ENCODE measurements at places on chromosomes 2 and 18.

DNA sequence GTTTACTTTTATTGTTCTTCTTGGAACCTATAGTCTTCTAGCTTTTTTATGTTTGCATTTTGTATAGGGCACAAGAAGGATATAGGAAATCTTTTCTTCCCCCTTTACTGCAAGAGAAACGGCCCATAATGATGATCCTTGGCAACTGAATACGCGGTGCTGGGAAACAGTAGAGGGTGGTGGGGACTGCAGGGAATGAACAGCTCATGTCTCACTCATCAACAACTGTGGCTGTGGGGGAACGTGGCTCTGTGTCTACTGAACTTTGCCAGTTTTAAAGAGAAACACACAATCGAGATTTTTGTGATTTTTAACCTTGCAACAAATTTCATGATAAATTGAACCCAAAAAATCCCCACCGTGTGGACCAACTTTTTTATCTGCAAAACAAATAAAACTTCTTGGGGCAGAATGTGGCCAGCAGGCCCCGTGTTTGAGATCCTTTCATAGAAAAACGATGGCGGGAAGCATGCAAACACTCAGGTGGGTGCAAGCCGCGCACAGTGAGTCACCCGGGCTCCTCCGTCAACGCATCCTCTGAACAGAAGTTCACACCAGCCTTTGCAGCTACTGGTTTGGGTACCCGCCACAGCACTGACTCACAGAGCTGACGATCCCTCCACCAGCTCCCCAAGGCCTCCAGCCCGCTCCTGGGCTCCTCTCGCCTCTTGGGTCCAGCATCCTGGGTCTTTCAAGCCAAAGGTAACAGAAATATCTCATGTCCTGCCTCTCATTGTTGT, 149.3 kb downstream of the COL6A3 start:
- no peaks in the 10 kb centered on the region for H3K36me3 ChIP-seq
- H3K4me3 ChIP-seq = no peak overlapping the region
- DNase-seq = no peak

DNA sequence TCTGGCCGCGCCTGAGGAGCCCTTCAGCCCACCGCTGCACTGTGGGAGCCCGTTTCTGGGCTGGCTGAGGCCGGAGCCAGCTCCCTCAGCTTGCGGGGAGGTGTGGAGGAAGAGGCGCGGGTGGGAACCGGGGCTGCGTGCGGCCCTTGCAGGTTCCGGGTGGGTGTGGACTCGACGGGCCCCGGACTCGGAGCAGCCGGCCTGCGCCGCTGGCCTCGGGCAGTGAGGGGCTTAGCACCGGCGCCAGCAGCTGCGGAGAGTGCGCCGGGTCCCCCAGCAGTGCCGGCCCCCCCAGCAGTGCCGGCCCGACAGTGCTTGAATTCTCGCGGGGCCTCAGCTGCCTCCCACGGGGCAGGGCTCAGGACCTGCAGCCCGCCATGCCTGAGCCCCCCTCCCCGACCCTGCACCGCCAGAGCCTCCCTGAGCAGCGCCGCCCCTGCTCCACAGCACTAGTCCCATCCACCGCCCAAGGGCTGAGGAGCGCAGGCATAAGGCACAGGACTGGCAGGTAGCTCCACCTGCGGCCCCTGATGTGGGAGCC, 534.2 kb downstream of the ZNF804A start:
- H3K4me3 ChIP-seq = no peak overlapping the region
- H3K36me3 ChIP-seq = no peaks in the 10 kb centered on the region
- H3K27me3 ChIP-seq = no peaks in the 10 kb centered on the region
- H3K27ac ChIP-seq = no peak overlapping the region
- H3K4me1 ChIP-seq = no peaks in the 10 kb centered on the region

- H3K36me3 ChIP-seq = no peaks in the 10 kb centered on the region
- no peak overlapping the region for H3K27ac ChIP-seq
- no peaks in the 10 kb centered on the region for H3K27me3 ChIP-seq
- DNase-seq = no peak
Measured at GRCh38 chr2:73043276-73043675, 28.2 kb downstream of the SFXN5 start.

GRCh38 chr2:196403471-196403870, 232.1 kb upstream of the STK17B start:
- DNase-seq = no peak
- H3K27me3 ChIP-seq = no peaks in the 10 kb centered on the region
- H3K4me3 ChIP-seq = no peak overlapping the region

DNA sequence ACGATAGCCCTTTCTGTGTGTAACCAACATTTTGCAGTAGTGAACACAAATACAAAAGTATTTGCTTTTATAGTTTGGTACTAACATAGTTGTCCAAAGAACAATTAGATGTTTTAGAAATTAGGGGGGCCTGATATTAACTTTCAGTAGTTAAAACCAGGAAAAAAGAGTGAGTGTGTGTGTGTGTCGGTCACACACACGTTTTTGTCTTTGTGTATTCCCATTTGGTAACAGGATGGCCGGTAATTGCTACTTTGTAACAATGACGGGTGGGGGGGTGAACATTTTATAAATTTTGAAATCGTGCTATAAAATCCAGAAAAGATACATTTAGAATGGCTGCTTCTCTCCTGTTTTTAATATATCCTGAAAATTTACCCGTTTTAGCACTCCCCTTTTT, 1.5 kb downstream of the PPIG start:
- no peak for DNase-seq
- peak overlapping the region; percentile 94 for H3K4me3 ChIP-seq
- H3K27me3 ChIP-seq = no peaks in the 10 kb centered on the region
- H3K27ac ChIP-seq = peak overlapping the region; percentile 100
- H3K4me1 ChIP-seq = peaks cover 25% of the 10 kb centered on the region

DNA sequence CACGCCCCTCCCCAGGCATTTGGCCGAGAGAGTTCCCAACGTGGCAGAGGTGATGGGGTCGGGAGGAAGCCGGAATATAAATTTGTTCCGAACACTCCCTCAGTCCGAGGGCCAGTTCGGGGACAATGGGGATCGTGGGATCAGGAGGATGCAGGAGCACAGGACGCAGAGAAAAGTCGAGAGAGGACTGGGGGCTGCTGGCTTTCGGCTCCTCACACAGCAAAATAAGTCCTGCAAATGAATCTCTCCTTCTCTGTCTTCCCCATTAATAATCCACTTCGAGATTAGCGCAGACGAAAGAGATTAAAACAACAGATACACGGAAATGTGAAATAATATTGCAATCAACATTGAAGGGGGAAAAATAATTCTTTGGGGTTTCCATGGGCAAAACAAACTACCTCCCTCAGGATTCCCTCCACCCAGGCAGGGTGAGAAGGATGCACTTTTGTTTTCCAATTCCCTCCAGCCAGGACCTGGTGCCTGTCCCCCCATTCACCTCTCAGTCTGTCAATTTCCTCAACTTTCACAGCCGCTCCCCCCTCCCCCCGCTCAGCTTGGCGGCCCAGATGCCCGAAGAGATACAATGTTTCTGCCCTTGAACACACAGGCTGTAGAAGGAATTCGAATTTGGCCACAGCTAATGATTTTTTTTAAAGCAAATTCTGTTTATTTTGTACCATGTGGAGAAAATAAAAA, 3.1 kb upstream of the ZEB2 start:
- DNase-seq = no peak
- peak overlapping the region; percentile 99 for H3K27ac ChIP-seq
- no peaks in the 10 kb centered on the region for H3K36me3 ChIP-seq
- H3K27me3 ChIP-seq = no peaks in the 10 kb centered on the region
- H3K4me3 ChIP-seq = peak overlapping the region; percentile 62
- H3K4me1 ChIP-seq = peaks cover 5% of the 10 kb centered on the region

DNA sequence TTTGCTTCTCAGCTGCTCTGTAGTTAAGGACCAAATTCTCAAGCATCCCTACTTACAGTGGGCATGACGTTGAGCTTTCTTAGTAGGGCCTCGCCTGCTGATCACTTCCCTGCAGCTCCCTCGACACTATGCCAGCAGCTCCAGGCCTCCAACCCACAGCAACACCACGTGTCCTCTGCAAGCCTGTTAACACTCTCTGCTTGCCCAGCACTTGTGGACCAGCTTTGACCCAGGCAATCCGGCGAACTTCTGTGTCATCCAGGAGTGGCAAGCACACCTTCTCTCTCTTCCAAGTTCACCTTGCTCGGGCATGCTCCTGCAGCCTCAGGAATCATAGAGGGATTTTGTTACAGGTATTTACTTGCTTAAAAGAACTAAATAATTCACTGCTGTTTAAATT, 138.6 kb upstream of the FHL2 start:
- no peaks in the 10 kb centered on the region for H3K4me1 ChIP-seq
- H3K27ac ChIP-seq = no peak overlapping the region

DNA sequence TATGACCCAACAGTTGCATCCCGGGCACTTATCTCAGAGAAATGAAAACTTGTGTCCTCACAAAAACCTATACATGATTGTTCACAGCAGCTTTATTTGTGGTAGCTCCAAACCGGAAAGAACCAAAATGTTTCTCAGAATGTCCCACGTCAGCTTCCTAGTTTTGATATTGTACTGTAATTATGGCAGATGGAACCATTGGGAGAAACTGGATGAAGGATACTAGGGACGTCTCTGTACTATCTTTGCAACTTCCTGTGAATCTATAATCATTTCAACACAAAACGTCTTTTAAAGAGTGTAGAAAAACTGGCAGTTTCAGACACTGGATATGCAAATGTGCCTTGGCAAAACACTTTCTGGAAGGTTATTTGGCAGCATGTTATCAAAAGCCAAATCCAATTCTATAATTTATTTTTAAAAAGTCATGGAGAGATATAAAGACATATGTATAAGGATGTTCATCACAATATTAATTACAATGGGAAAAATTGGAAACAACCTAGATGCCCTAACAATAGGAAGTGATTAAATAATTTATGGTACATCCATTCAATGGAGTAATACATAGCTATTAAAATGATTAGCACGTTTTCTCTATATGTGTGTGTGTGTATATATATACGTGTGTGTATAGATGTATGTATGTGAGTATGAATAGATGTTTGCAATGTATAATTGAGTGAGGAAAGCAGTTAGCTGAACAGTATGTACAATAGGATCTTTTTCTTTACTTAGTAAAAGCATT, 9.8 kb downstream of the SAG start:
- H3K27me3 ChIP-seq = no peaks in the 10 kb centered on the region
- H3K27ac ChIP-seq = no peak overlapping the region
- no peak for DNase-seq
- no peaks in the 10 kb centered on the region for H3K36me3 ChIP-seq
- no peaks in the 10 kb centered on the region for H3K4me1 ChIP-seq

DNA sequence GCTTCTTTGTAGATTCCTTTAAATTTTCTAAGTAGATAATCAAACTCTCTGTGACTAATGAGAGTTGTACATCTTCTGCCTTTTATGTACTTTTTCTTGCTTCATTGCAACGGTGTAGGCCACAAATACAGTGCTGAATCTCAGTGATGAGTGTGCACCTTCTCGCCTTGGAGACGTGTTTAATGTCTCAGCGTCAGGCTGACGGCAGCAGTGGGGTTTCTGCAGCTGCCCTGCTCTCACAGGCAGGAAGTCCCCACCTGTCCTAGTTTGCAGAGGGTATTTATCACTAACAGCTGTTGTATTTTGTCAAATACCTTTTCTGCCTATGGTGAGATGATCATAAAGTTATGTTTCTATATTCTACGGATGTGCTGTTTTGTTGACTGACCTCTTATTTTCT, 13.3 kb downstream of the AGXT start:
- no peaks in the 10 kb centered on the region for H3K27me3 ChIP-seq
- H3K27ac ChIP-seq = no peak overlapping the region
- H3K4me1 ChIP-seq = no peaks in the 10 kb centered on the region
- no peak overlapping the region for H3K4me3 ChIP-seq
- H3K36me3 ChIP-seq = no peaks in the 10 kb centered on the region

DNA sequence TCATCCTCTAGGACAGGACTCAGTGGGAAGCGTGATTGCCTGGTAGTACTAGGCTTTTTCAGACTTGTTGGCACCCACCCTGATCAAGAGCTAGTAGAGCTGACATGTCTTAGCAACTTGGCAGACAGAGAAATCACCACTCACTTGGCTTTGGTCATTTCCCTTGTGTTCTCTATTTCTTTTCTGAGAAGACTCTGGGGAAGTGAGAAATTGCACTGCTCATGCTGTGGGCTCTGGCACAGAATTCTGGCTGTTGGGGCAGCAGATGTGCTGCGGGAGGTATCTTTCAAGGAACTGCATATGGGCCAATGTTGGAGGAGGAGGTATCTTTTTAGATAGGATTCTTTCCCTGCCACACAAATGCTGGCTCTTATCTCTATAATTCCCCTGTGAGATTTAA, 529.1 kb upstream of the MEX3C start:
- H3K4me3 ChIP-seq = no peak overlapping the region
- no peaks in the 10 kb centered on the region for H3K27me3 ChIP-seq
- no peaks in the 10 kb centered on the region for H3K4me1 ChIP-seq
- no peak for DNase-seq

- no peak overlapping the region for H3K4me3 ChIP-seq
- H3K27me3 ChIP-seq = no peaks in the 10 kb centered on the region
- no peak overlapping the region for H3K27ac ChIP-seq
Measured at GRCh38 chr2:231016566-231017230, 20.6 kb upstream of the C2orf72 start.

DNA sequence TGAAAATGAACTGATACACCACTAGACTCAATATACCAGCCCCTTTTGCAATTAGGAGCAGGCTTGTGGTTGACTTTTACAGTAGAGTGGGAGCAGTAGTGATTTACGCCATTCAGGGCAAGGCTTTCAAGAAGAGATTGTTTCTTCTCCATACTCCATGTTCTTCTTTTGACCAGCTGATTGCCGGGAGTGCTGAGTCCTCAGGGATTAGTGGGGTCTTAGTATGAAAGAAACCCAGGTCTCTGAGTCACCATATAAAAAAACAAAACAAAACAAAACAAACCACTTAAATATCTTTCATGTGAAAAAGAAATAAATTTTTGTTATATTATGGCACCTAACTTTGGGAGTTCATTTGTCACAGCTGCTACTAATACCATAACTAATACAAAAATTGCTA, 465.6 kb upstream of the TRIB2 start:
- no peak overlapping the region for H3K4me3 ChIP-seq
- H3K27me3 ChIP-seq = no peaks in the 10 kb centered on the region
- DNase-seq = no peak

GRCh38 chr2:206164261-206164862, 4.7 kb downstream of the EEF1B2 start:
- H3K27ac ChIP-seq = no peak overlapping the region
- DNase-seq = no peak
- H3K4me3 ChIP-seq = no peak overlapping the region
- H3K36me3 ChIP-seq = peaks cover 28% of the 10 kb centered on the region
- peaks cover 11% of the 10 kb centered on the region for H3K4me1 ChIP-seq

DNA sequence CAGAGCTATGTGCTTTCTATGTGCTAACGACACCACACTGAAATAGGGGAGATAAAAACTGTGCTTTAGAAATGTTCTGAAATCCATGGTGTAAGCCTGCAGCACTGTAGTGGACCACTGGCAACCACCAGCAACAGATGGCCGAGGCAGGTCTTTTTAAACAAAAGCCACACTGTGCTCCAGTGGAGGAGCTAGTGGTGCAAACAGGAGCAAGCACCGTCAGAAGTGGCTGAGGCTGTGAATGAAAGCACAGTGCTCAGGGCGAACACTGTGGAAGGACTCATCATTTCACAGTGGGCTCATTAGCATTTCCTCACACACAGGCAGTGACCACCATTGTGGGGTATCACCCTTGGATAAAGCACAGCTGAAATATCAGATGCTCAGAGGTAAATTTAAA, 22.9 kb upstream of the MTX2 start:
- DNase-seq = no peak
- H3K36me3 ChIP-seq = no peaks in the 10 kb centered on the region
- no peak overlapping the region for H3K27ac ChIP-seq
- no peak overlapping the region for H3K4me3 ChIP-seq

- H3K4me3 ChIP-seq = no peak overlapping the region
- peak overlapping the region; percentile 43 for H3K27ac ChIP-seq
- H3K4me1 ChIP-seq = peaks cover 19% of the 10 kb centered on the region
Measured at GRCh38 chr2:200459101-200459500, 50.8 kb downstream of the KCTD18 start.

Data from vagina (tissue), 2 donors.